Pons (tissue), 1 donor: ENCODE measurements at places on chromosomes 5 and 9.
A peak's percentile ranks its signal among the peaks of the same experiment; 100 is the strongest.

- no peak for DNase-seq
Observed at GRCh38 chr5:39302472-39302871, 61.8 kb downstream of the C9 start.

GRCh38 chr5:157917491-157917890, 58.5 kb upstream of the CLINT1 start:
- no peak for DNase-seq

DNA sequence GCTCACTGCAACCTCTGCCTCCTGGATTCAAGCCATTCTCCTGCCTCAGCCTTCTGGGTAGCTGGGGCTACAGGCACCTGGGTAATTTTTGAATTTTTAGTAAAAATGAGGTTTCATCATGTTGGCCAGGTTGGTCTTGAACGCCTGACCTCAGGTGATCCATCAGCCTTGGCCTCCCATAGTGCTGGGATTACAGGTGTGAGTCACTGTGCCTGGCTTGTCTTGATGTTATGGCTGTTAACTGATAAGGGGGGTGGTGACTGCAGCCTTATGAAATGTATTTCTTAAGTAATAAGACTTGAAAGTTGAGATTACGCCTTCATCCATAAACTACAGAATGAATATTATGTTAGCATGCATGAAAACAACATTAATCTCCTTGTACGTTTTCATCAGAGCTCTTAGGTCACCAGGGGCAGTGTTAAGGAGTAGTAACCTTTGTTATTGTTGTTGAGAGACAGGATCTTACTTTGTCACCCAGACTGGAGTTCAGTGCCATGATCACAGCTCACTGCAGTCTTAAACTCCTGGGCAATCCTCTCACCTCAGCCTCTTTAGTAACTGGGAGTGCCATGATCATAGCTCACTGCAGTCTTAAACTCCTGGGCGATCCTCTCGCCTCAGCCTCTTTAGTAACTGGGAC, 148.3 kb downstream of the ATP10B start:
- DNase-seq = no peak

DNA sequence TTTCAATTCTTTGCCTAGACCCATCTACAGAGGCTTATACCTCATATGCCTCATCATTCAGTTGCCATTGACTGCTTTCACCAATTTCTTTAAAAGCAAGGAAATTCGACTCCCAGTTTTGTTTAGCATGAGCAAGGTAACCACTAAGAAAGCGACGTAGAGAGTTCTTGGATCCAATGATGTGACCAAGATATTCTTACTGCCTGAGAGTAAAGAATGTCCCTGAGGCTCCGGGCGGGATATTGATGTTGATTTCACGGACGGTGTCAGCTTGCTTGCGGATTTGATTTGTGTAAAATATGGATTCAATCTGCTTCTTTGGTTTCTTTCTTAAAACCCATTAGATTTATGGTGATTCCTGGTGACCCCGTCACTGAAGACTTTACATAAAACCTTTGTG, 135.1 kb upstream of the ICE1 start:
- DNase-seq = no peak

GRCh38 chr5:159915904-159916840, at the start of gene ADRA1B:
TSS of gene ADRA1B (plus strand) at chr5:159916482. CDS start at chr5:159916906, 424 bp downstream.
- no peak for DNase-seq

DNA sequence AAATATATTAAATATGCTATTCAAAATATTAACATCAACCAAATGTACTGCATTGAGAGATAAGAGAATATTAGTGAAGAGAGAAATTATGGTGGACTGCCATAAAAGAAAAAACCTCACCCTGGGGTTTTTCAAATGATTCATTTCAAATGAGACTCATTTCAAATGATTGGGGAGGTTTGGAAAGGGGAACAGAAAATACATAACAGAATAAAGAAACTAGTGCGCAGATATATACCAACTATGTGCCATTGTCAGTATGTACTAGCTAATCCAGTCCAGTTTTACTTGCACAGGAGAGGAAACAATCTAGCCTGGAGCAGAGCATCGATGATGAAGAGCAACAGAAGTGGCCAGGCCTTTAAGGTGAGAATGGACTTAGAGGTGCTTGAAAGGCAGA, 651.6 kb upstream of the RORB start:
- no peak for DNase-seq

GRCh38 chr9:75941577-75942311, 51.3 kb downstream of the PCSK5 start:
- no peak for DNase-seq

GRCh38 chr5:68554571-68555279, 339.2 kb downstream of the PIK3R1 start:
- DNase-seq = no peak

DNA sequence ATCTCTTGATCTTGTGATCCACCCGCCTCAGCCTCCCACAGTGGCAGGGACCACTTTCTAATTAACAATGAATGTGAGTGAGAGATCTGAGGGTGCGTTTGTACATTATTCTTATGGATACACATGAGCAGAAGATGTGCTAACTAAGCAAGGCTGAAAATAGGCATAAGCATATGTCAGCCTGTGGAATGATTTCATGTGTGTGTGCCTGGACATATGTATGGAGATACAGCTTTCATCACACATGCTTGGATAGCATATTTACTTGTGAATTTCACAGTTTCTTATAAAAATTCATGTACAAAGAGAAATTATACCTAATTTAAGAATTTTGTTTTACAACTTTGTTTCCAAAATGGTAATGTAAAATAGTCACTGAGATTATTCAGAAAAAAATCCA, 565.6 kb downstream of the MTRR start:
- DNase-seq = no peak

- peak; percentile 89 for DNase-seq
Observed at GRCh38 chr9:105967797-105968196, 273.5 kb downstream of the TMEM38B start.

DNA sequence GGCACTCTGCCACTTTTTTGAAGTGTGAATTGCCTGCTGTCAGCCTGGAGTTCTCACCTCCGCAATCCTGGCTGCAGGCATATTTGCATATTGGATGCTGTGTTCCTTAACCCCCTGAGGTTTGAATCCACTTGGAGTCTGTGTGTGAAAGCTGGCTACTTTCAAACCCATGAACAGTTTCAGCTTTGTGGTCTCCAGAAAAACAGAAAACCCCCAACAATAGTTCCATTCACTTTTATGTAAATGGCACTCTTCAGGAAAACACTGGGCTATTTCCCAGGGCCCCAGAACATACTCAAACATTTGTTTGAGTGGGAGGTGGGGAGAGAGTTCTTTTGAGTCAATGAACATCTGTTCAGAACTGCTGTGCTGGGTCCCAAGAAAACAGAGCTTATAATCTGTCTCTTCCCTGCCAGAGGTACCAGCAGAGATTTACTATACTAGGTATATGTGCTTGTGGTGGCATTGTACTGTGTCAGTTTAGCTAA, 5.0 kb downstream of the NUDT2 start:
- peak; percentile 99 for DNase-seq

DNA sequence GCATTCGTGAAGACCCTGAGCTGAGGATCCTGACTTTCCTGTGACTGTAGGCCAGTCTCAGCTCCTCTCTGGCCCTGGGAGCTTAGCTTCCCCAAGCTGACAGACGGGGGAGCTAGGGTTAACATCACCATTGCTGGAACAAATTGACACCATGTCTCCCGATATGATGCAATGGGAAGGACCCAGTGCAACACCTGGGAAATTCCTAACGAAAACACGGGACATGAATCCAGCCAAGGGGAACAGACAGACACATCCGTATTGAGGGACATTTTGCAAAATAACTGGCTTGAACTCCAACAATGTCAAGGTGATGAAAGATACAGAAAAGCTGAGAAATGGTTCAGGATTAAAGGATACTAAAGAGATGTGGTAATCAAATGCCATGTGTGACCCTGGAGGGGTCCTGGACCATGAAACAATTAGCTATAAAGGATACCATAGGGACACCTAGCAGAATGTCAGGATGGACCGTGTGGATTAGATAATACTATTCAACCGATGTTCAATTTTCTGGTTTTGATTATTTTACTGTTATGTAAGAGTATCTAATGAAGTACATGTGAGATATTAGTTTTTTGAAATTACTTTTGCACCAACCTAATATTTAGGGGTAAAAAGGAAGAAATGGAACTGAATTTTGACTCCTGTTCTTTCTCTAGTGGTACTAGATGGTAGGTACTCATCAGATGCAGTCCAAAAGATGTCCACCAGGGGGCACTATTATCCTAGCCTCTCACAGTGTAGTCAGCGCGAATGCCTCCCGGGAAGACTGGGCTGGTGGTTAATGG, 52.7 kb downstream of the NDST1 start:
- DNase-seq = peak; percentile 92

DNA sequence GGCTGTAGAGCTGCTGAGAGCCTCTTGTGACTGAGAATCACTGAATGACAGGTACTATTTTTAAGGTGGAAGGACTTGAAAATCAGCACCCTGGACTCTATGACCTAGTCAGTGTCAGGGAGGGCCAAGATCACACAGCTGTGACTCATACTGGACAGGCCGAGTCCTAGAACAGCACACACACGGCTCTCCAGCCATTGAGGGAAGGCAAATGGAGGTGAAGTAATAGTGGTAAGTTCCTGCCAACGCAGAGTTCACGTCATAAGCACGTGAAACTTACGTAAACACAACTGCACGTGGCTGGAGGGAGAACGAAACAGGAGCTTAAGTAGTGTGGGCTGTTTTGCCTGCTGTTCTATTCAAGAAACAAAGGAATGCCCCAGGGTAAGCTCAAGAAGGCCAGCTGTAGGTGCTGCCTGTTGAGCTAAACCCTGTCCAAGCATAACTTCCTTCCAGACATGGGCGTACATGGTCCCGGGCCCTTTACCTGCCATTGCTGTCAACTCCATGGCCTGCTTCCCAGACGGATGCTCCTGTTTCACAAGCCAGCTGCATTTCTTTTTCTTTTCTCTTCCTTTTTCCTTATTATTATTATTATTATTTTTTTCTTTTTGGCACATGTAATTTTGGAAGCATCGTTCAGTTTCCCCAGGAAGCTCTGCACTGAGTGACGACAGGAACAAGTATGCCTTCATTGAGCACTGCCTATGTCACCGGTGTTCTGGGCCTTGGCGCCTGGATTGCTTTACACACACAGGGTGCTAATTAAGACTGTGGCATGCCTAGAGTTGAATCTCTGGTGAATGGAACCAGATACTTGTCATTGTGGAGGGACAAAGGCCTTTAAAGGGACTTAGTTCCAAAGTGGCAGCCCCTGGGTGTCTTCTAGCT, 10.2 kb upstream of the LCP2 start:
- peak; percentile 69 for DNase-seq

DNA sequence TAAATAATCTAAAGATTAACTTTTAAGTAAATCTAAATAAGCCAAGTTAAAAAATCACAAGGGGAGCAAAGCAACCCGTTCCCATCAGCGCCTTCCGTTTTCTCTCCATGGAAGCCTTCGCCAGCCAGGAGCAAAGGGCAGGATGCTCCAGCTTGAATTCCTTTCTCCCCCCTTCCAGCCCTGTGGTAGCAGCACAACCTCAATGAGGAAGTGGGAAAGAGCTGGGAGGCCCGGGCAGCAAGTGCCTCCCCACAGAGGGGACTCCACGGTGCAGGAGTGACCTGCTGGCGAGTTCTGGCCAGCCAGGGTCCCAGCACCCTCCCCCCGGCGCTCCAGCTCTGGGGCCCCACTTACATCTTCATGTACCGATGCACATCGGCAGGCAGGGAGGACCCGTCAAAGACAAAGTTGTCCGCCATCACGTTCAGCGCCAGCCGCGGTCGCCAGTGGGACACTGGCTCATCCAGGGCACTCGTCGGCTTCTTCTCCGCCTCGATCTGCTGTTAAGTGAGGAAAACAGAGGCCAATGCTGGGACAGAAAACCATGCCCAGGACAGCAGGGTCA, 6.3 kb downstream of the CLPTM1L start:
- no peak for DNase-seq

DNA sequence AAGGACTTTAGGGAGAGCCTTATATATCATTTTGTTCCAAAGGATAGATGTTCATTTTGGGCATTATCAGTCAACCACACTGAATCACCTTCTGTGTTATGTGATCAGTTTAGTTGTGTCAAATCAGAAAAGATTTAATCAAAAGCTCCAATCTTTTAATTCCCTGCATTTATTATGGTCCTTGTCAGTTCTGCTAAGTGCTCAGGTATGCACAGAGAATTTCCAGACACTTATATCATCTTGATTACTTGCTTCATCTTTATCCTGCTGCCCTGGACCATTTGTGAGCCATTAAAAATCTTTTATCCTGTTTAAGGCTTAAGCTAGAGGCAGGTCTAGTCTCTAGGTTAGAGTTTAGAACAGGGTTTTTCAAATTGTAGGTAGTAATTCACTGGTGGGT, 179.1 kb downstream of the CWC27 start:
- no peak for DNase-seq

- no peak for DNase-seq
Observed at GRCh38 chr5:72821776-72822175, 5.3 kb downstream of the TNPO1 start.

- no peak for DNase-seq
Observed at GRCh38 chr9:15982182-15982581, 429.3 kb downstream of the CCDC171 start.

DNA sequence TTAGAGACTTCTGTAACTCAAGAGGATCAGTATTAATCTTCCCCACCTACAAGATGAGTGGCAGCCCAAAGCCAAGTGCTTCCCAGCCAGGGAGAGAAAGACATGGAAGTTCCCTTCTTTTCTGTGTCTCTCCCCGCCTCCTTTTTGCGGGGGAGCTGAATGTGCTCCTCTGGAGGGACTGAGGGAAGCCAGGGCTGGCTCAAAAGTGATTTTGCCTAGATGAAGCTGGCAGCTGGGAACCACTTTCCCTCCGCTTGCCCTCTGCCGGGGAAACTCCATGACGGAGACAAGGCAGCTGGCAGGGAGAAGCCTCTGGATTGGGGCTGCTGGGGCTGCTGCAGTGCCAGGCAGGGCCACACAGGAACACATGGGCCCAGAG, 24.4 kb downstream of the EGR1 start:
- no peak for DNase-seq

DNA sequence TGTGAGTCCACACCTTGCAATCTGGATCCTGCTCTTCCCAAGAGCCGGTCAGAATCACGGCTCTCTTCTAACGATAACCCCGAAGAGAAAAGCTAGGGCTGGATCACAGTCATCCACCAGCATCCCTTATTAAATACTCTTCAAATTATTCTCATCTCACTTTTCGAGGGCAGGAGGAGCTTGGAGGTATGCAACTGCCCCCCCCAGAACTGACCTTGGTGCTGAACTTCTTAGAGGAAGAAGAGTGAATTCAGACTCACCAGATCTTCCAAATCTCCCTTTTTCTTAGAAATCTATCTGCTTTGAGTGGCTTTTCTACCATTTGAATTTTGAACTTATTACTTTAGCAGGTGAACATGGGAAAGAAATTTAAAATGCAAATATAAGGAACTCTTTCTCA, 75.7 kb downstream of the MED10 start:
- DNase-seq = no peak

DNA sequence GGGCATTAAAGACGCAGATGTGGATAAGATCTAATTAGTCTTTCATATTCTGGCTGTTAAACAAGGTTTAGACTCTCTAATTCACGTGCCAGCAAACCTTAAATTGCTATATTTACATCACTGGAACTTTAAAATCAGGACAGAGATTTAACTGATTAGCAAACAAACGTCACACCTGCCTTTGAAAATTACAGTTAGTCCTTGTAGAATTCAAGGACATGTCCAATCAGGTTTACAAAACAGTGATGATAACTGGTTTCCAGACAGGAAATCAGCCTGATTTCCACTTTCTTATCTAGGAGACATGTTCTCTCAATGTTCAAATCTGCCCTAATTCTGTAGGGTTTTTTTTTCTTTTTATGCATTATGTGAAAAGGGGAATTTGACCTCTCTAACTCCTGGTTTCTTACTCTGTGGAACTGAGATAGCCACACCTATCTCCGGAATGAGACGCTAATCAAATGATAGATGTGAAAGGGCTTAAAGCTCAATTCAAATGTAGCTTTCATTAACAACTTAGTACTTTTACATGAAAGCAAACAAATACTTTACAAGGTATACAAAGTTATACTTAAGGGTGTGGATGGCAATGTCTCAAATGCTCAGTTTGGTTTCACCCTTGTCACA, 26.5 kb downstream of the SPINK5 start:
- no peak for DNase-seq
